ENCODE measurements at places on chromosomes 3 and 15. TPM values are rescaled to one million over a fixed set of nuclear protein-coding genes. Genes with fewer than 3 reads are reported as not detected.

TNFAIP8L3 gene
- total RNA-seq = 12.7 TPM

EFCAB12 gene
- 0.58 TPM for total RNA-seq

ISL2 gene
- 0.24 TPM for total RNA-seq

PPP2R3A gene
- 28.2 TPM for total RNA-seq

SLC27A2 gene
- 37.2 TPM for total RNA-seq

PLSCR2 gene
- 0.70 TPM for total RNA-seq

PAQR9 gene
- not detected for total RNA-seq

CMTM7 gene
- total RNA-seq = 5.8 TPM

TTC21A gene
- 8.3 TPM for total RNA-seq

AMIGO3 gene
- total RNA-seq = not detected

SLC22A14 gene
- not detected for total RNA-seq

CELSR3 gene
- 2.4 TPM for total RNA-seq

SPINK8 gene
- total RNA-seq = not detected

Measured in left colon (tissue), 2 donors.